ENCODE measurements at places on chromosomes 4 and X.

- DNase-seq = no peak
These were observed 33.5 kb upstream of the ESX1 start for GRCh38 chrX:104288269-104288668.

GRCh38 chr4:69782651-69783310 is 22.4 kb upstream of the SULT1B1 start:
- no peak for DNase-seq

- no peak for DNase-seq
These were observed 172.4 kb downstream of the TLL1 start for GRCh38 chr4:166045457-166045856.

- DNase-seq = no peak
These were observed 216.2 kb upstream of the CTSO start for GRCh38 chr4:156169861-156170260.

GRCh38 chr4:8828869-8829268 is 42.8 kb downstream of the HMX1 start:
- DNase-seq = no peak

DNA sequence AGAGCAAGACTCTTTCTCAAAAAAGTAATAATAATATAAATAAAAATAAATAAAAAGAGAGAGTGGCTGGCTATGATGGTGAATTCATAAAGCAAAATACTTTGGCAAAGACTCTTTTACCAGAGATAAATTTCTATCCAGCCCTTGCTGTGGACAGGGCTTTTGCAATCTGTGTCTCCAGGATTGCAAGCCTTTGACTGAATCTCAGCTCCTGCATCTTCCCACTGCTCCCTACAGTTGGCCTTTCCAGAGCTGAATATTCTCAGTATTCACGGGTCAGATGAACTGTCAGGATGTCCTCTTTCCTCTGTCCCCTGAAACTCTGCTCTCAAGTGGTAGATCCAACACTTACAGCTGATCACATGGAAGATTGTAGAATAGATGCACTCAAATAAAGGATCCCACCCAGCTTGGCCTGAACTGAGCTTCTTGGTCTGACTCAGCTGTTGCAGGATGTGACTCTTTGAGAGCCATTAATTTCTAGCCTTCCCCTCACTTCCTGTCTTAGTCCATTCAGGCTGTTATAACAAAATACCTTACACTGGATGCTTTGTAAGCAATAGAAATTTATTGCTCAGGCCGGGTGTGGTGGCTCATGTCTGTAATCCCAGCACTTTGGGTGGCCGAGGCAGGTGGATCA is 123.4 kb upstream of the GUCY1A1 start:
- no peak for DNase-seq

- DNase-seq = no peak
These were observed 144.4 kb upstream of the GUCY1A1 start for GRCh38 chr4:155522201-155522600.
